Left ventricle myocardium superior (tissue), 1 donor: ENCODE measurements at places on chromosomes 4 and X. TPM values are rescaled to one million over a fixed set of nuclear protein-coding genes. Genes with fewer than 3 reads are reported as not detected.

The ERVMER34-1 gene
- total RNA-seq = 7.2 TPM

The ADGRA3 gene
- total RNA-seq = 37.3 TPM

The CYP2U1 gene
- total RNA-seq = 8.1 TPM

The KLF8 gene
- 3.4 TPM for total RNA-seq
